ENCODE measurements at places on chromosomes 12 and 14. TPM values are rescaled to one million over a fixed set of nuclear protein-coding genes. Genes with fewer than 3 reads are reported as not detected.

Gene CLEC6A
- total RNA-seq = not detected

DNA sequence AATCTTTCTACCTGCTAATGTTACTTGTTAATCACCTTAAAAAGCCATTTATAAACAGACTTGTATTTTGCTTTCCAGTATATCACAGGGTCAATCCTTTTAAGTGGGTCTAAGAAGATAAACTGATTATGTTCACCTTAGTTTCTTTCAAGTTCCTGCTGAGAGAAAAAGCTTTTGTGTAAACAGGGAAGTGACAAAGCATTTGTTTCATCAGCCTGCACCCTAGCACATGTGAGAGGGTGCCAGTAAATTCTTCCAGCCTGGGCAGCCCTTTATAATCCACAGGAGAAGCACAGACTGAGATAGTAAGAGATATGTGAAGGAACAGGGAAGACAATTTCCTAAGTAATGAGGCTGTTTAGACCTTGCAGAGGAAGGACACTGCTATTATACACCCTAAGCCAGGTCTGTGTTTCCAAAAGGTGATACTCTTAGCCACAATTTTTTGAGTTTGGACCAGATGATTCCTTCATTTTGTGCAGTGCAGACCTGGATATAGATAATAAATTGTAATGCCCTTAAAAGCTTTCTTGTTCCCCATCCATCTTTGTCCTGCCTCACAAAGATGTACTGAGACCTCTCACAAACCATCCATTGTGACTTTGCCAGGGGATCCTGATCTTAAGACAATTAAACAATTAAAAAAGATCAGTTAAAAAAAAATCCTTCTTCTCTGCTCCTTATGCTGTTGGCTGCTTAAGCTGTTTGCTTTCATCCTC, 150.7 kb downstream of the KTN1 start:
- no peak for DNase-seq

DNA sequence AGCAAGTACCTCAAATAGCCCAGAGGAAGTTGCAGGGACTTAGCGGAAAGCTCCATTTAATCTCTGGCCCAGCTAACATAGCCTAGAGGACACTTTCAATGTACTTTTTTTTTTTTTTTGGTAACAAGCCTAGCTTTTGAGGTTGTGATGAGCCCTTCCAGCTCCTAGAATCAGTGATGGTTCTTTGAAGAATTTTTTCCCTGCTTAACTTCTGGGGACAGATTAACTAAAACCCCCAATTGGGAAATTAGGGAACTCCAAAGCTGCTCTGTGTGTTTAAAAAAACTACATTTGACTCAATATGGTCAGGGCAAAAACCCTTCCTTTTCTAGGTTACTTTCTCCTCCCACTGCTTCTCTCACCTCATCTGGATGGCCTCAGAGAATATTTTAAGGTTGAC, 23.9 kb upstream of the ITGA5 start:
- DNase-seq = no peak

Gene STRAP
- total RNA-seq = 116 TPM
